ENCODE measurements at places on chromosomes 6 and 20.
A peak's percentile ranks its signal among the peaks of the same experiment; 100 is the strongest.

DNA sequence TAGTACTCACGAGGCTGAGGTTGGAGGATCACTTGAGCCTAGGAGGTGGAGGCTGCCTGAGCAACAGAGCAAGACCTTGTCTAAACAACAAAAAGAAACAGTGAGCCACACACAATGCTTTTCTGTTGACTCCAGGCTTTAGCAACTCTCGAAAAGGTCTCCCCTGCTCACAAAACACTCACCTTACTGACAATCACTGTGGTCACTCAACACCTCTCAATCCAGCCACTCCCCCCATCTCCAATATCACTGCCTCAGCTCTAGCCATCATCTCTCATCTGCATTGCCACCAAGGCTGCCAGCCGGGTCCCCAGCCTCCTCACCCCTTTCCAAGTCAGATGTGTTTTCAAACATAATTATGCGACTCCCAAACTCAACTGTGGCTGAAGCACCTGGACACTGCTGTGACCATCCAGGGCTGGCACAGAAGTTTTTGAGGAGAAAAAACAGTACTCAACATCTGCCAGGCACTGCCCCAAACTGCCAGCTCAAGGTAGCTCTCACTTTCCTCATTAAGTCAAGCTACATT, 218.0 kb upstream of the ARID1B start:
- DNase-seq = no peak

DNA sequence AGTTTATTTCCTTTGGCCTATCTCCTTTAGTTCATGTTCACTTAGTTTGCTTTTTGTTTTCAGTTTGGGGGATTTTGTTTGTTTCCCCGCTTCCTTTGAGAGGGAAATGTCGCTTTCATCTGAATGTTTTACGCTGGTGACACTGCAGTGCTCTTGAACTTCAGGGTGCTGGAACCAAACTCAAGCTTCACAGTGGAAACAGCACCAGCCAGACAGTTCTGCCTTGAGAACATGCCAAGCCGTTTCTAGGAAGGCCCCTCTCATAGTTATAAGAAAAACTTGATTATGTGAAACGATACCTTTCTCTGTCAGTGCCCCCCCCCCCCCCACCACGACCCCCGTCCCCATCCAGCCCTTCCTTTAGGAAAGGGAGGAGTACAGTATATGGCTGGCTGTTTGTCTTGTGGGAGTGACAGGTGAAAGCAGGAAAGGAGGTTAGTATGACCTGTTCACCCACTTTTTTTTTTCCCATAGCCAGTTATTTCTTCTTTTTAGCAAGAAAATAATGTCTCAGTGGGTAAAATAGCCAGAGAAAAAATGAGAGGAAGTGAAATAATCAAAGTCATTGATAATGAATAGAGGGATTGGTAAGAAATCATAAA, 130.1 kb downstream of the LRRC1 start:
- DNase-seq = no peak

DNA sequence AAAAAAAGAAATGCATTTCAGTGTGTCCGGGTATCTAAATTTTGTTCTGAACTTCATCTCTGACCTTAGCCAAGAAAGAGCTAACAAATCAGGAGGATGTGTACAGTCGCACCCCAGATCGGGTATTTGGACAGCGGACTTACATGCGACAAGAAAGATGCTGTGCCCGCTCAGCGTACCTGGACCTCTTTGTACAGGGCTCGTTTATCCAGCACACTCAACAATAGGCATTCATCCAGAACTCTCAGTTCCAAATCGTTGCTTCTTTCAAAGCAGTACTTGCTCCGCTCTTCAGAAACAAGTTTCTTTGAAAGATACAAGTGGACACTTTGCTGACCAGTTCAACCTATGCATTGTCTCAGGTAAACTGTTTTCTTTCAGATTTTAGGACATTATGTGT, 191.7 kb downstream of the LY86 start:
- no peak for DNase-seq

GRCh38 chr6:100088009-100088408, 94.0 kb upstream of the MCHR2 start:
- peak; percentile 21 for DNase-seq

DNA sequence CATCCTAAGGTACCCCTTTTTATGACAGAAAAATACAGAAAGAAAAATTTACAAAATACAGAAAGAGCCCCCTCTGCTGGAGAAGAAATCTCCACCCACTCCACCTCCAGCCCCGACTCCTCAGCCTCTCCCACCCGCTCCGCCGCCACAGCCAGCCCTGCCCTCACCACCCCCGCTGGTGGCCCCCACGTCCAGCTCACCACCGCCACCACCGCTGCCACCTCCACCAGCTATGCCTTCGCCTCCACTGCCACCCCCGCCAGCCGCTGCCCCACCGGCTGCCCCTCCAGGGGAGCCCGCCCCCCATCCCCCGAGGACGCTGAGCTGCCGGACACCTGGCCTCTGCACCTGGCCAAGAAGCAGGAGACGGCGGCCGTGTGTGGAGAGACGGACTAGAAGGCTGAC, 17.7 kb downstream of the WFDC2 start:
- no peak for DNase-seq

All from muscle of arm (tissue), 14 donors.